SJCRH30 (cell line): ENCODE measurements at places on chromosomes 1 and 21. TPM values are rescaled to one million over a fixed set of nuclear protein-coding genes. Genes with fewer than 3 reads are reported as not detected.

DNA sequence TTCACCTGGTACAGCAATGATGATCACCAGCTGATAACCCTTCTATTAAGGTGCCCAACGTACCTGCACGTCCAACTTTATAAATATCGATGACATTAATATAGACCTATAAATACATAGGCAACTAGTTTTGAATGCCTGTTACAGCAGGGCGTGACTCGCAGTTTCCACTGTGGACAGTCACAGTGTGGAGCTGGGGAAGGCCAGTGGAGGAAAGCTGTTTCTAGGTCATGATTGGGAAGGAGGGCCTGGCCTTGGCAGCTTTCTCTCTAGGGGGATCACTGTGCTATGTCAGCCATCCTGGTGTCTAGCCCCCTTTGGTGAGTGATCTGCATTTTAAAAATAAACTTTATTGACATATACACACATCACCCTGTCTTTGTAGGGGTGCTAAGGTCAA is 4.4 kb upstream of the PRDM15 start:
- DNase-seq = no peak

DNA sequence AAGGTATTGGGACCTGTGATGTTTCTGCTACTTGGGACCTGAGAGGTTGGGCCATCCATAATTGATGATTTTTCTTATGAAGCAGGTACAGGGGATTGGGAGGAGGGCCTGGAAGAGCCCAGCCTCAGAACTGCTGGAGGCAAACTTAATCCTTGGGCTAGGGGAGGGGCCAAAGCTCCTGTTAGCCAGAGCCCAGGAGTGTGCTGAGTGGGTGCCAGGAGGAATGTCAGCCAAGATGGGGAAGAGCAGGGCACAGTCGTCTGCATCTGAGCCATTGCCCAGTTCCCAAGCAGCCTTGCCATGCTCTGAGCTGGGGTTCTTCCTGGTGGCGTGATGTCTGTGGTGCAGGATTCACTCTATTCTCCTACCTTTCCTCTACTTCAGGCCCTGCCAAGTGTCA is 5.8 kb downstream of the MAPKAPK2 start:
- no peak for DNase-seq

DNA sequence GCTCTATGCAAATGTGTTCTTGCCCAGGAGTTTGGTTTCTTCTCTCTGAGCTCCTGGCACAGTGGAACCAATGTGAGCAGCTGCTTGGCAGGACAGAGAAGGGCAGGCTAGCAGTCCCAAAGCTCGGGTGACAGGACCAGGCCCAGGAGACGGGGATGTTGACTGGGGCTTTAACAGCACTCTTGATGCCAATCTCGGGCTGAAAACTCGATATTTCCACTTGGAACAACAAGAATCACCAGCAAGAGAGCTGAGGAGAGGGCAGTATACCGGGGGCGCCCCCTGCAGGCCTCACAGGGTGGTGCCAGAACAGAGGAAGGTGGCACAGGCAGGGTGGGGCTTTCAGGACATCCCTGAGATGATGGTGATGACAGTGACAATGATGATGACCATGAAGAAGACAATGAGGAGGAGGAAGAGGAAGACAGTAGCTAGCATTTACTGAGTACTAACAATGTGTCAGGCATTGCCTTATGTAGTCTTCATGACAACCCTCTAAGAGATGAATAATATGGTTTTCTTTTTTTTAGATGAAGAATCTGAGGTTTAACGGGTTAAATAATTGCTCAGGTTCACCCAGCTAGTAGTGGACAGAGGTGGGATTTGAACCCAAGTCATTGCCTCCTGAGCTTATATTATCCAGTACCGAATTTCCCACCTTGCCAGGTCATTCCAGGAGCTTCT is 2.7 kb upstream of the KCNJ9 start:
- DNase-seq = peak; percentile 72

DNA sequence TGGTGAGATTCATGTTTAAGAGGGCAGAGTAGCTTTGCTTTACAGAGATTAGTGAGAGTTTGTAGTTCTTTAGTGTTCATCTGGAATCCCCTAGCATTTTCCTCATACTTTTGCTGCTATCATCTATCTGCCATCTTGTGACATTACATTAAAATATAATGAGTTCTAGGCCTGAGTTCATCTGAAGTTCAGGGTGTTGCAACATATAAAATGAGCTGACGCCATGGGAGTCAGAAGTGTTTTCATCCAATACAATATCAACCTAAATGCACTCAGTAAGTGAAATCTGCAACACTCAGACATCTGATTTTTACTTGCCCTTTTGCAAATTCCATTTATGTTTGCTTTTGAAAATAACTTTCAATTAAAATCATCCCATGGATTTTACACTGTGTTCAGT is 153.8 kb downstream of the NTNG1 start:
- DNase-seq = no peak

DNA sequence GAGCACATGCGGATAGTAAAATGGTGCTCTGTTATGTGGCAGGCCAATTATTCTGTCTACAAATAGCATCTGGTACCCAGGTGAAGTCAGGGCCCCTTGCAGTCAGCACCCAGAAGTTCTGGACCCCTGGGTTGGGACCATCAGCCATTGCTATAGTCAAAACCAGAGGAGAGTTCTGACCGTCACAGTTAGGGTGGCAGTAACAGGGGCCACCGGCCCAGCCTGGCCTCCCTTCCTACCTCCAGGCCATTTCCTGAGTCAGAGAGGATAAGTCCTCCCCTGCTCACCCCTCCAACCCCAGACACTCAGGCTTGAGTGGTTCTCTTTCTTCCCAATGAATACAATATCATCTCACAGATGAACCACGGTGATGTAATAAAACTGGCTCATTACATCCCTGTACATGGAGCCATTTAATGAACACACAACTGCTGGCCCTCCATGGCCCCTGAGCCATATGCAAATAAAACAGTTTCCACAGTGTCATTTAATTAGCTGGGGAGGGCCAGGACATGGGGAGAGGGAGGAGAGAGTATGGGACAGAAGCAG is 673.6 kb downstream of the MATN1 start:
- no peak for DNase-seq

DNA sequence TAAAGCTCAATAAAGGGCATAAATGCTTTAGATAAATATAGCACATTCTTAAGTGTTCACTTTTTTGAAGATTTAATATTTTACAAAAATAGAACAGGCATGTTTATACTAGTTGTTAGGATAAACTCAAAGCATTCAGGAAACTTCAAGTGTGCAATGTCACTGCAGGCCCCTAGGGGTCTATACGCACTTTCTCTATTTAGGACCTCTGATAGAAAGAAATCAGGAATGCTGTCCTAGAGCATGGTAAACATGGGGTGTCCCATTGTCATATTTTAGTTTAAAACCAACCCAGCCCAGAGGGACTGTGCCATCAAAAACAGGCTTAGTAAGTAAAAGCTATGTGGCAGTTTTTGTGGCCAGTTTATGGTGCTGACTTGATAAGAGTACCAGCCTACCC is 102.2 kb downstream of the BARHL2 start:
- peak; percentile 13 for DNase-seq

- no peak for DNase-seq
These were observed 1.9 kb downstream of the TFF1 start for GRCh38 chr21:42364304-42364865.

GRCh38 chr1:36775716-36776115 is 258.6 kb downstream of the GRIK3 start:
- no peak for DNase-seq

DNA sequence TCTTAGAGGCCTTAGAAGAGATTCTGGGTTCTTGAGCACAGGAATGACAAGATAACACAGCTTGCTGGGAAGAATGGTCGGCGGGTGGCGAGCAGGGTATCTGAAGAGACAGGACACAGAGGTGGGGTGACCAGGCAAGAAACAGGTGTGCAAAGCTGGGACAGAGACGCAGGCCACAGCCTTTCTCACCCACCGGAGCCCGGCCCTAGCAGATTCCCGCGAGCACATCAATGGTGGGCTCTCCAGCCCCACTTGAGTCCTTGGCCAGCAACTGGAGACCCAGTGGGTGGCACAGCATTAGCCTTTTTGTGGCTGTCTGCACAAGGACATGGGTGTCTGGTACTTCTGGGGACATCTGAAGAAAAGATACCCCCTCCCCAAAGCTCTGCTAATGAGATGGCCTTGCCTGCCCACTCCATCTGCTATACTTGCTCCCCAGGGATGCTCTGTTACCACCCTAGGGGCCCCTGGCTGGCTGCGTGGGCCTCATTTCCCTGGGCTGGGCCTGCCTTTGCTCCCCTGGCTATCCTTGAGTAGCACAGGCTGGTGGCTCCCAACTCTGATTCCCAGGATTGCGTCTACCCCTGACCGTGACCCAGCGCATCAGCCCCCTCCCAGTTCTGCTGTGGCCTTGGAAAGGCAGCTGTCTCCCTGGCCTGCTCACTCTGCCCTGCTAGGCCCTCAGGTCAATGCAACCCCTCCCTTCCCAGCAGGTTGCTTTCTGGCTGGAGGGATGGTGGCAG is 127.2 kb upstream of the ADAR start:
- DNase-seq = no peak

DNA sequence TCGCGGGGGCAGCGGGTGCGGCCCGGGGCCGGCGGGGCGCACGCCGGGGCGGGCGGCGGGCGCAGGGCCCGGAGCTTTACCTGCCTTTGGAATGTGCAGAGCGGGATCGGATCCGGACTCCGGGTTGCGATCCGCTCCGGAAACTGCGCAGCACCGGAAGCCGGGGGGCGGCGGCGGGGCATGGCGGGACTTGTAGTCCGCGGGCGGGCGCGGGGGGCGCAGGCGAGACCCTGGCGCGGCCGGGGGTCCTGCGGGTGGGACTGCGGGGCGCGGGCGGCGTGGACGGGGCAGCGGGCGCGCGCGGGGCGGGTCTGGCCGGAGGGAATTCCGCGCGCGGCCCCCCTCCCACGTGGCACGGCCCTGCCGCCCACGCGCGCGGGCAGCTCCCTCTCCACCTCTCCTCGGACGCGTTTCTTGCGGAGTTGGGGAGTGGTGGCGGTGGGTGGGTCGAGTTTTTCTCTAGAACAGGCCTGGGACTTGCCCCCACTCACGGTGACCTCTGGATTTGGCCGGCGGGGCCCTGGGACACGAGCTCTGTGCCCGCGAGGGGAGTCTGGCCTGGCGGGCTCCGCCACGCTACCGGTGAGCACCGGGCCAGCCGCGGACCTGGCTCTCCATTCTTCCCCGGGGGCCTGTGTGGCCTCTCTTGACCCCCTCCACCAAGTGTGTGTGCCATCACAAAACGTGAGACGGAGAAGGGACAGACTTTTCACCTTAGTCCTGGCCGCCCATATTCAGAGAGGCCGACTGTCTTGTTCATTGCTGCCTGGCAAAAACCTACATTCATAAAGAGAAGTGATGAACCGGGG is at the start of gene PRDM15:
Gene PRDM15 (minus strand): TSS at position 155 of the 809 bp plus-strand sequence. CDS start 18,981 bp downstream, outside the sequence.
- DNase-seq = peak; percentile 83

DNA sequence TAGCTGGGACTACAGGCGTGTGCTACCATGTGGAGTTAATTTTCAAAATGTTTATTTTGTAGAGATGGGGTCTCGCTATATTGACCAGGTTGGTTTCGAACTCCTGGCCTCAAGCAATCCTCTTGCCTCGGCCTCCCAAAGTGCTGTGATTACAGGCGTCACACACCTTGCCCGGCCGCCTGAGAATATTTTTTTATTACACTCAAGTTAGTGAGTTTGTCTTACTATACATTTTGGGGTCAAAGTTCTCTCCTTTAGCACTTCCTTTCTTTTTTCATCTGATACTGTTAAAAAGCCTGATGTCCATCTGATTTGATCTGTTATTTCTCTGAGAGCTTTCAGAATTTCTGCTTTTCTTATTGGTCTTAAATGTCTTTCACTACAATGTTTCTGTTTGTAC is 128.8 kb downstream of the KIAA0319L start:
- DNase-seq = no peak

- peak; percentile 11 for DNase-seq
These were observed 16.9 kb downstream of the RPTN start for GRCh38 chr1:152141971-152142584.

DNA sequence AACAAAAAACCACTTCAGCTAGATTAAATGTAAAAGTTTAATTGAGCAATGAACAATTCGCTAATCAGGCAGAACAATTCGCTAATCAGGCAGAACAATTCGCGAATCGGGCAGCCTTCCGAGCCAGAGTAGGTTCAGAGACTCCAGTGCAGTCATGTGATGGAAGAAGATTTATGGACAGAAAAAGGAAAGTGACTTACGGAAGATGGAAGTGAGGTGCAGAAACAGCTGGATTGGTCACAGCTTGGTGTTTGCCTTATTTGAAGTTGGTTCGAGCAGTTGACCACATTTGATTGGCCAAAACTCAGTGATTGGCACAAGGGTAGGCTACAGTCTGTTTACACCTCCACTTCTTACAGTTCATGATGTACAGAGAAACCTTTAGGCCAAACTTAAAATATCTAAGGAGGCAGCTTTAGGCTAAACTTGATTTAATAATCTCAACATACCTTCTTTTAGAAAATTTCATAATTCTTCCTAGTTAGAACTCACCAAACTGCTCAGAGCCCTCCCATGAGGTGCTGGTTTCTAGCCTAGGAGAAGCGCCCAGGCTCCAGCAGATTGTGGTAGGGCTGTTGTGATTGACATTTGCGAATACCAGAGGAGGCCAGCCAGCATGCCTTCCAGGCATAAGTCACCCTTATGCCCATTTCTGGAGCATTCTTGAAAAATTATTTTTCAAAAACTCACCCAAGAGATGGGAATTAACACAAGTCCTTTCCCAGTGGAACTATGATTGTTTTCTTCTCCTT is 22.8 kb upstream of the KCNC4 start:
- no peak for DNase-seq

Gene PDPN
- not detected in 2 replicates for total RNA-seq

Gene CDC20
- 181 and 185 TPM in 2 replicates for total RNA-seq

Gene PACC1
- total RNA-seq = 21.1 and 22.3 TPM in 2 replicates
